ENCODE measurements at places on chromosomes 6 and 20. TPM values are rescaled to one million over a fixed set of nuclear protein-coding genes. Genes with fewer than 3 reads are reported as not detected.

GRCh38 chr20:32070690-32071213 is 18.7 kb downstream of the HCK start:
- DNase-seq: no peak

GRCh38 chr20:47150403-47151152 is 205.9 kb downstream of the ZMYND8 start:
- DNase-seq: peak; percentile 80

- no peak for DNase-seq
These were observed 128.0 kb downstream of the RIN2 start for GRCh38 chr20:19885939-19886660.

- DNase-seq: no peak
These were observed 56.9 kb downstream of the LYRM2 start for GRCh38 chr6:89581689-89582088.

Gene ITPA
- polyA plus RNA-seq: 53.1 TPM

Gene PRDM1
- 2.5 TPM for polyA plus RNA-seq

- no peak for DNase-seq
These were observed 210.0 kb upstream of the CST7 start for GRCh38 chr20:24738981-24739633.

Gene FAM50B
- 9.3 TPM for polyA plus RNA-seq

Gene SPAG4
- 4.8 TPM for polyA plus RNA-seq

GRCh38 chr6:89035252-89036101 is 45.1 kb upstream of the PNRC1 start:
- peak; percentile 68 for DNase-seq

Data from left kidney (tissue), 8 donors.